T-helper 2 cell (primary cell): ENCODE measurements at places on chromosomes 6 and 20.

GRCh38 chr6:43954311-43955131, 172.7 kb downstream of the MRPL14 start:
- no peak for DNase-seq

DNA sequence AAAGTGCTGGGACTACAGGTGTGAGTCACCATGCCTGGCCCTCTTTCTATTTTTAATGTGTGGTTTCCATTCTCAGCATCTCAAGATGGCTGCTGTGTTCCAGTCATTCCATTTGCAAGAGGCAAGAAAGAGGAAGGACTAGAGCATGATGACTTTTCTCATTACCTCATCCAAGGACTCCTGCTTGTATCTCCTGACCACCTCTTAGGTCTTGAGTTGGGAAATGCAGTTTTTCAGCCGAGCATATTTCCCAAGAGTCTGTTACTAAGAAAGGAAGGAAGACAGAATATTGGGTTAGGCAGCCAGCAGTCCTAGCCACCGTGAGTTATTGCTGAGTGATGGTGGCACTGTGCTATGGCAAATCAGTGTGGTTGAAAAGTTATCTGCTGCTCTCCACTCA, 108.4 kb upstream of the INSM1 start:
- DNase-seq: no peak

GRCh38 chr6:73943930-73944652, 248.1 kb downstream of the CD109 start:
- DNase-seq: no peak

- peak; percentile 9 for DNase-seq
These were observed 79.0 kb downstream of the IPCEF1 start for GRCh38 chr6:154277629-154278017.

- DNase-seq: no peak
These were observed 156.5 kb upstream of the OLIG3 start for GRCh38 chr6:137650720-137651119.

GRCh38 chr6:73691512-73691911, 4.5 kb upstream of the CD109 start:
- no peak for DNase-seq

- no peak for DNase-seq
These were observed 32.7 kb downstream of the ILRUN start for GRCh38 chr6:34663831-34664255.

DNA sequence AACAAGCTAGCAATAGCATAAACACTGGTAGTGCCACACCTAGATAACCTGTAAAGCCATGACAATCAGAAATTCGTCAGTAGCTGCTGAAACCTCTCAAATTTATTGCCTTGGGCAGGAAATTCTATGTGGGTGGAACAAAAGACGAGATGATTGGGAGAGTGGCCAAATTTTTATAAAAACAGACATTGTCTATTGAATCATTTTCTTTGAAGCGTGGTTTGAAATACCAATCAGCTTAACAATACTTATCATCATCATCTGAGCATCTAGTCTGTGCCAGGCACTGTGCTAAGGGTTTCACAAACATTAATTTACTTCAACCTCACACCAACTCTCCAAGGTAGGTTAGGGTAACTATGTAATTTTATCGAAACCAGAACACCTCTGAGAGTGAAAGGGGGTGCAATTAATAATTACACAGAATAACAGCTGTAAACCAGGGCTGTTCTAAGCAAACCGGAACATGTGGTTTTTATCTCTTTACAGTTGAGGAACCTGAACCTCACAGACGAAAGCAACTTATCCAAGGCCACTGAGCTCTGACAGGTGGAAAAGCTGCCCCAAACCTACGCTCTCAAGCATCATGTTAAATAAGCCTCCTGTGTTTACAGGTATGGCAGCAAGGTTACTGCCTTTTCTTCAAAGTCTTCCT, 43.4 kb downstream of the NHSL1 start:
- DNase-seq: no peak

DNA sequence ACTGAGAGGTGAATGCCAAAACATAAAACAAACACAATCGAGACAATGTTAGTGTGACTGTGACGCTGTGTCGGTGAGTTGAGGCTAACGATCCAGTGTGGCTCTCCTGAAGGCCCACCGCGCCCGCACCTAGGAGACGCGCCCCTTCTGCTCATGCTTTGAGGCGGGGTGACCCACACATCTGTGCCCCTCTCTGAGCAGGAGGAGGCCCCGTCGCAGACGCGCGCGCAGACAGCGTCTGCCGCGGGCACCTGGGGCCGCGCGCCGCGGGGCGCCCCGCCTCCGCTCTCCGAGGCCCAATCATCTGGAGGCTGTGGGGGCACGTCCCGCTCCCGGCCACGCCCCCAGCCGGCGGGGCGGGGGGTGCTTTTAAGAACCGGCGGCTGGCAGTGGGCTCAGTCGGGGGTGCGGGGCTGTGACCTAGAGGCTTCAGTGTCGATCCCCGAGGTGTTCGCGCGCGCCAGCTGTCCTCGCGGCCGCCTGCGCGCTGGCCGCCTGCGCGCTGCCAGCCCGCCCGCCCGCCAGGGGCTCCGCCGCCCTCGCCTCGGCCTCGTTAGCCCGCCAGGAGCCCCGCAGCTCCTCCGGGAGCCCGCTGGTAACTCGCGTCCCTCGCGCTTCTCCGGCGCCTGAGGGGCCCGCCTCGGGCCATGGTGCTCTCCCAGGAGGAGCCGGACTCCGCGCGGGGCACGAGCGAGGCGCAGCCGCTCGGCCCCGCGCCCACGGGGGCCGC, at the start of gene SLC16A10:
SLC16A10 (plus strand) TSS at position 398 of the 730 bp plus-strand sequence; CDS start at position 648, 250 bp downstream.
- peak; percentile 84 for DNase-seq

GRCh38 chr20:22827916-22828315, 207.2 kb upstream of the SSTR4 start:
- no peak for DNase-seq

- no peak for DNase-seq
These were observed 11.3 kb upstream of the ABRACL start for GRCh38 chr6:139017227-139017626.

GRCh38 chr6:39441986-39442385, 119.5 kb upstream of the KCNK16 start:
- DNase-seq: no peak

GRCh38 chr6:36350681-36351571, 14.2 kb upstream of the BNIP5 start:
- no peak for DNase-seq
